ENCODE measurements at places on chromosomes 2 and 18.

DNA sequence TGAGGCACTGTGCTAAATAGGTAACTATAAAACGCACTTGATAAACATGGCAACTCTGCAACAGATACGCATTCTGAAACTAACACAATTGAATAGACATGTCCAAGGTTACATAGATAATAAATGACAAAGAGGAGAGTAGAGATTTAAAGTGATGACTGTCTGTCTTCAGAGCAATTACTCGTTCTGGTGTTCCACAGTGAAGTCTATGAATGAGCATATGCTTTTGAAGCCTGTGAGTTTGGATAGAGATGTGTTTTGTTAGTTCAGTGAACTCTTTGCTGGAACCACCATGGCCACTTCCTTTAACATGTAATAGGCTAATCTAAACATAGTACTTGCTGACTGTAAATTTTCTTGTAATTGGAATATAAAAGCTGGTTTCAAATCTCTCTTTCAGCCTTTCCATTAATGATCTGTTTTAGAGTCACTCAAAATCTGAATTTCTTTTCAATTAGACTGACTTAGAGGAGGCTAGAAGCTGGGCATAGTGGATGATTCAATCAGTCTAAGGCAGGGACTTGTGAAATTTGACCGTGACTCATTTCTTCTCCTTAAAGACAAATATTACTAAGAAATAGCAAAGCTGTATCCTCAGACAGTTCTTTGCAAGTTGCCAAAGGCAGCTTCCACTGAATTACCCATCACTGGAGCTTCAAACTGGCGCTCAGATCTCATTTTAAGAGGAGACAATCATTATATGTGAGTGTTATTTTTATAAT is 1130.1 kb upstream of the CELF4 start:
- DNase-seq: peak; percentile 8

- DNase-seq: peak; percentile 4
Measured at GRCh38 chr18:34821669-34822210, 111.6 kb downstream of the DTNA start.

DNA sequence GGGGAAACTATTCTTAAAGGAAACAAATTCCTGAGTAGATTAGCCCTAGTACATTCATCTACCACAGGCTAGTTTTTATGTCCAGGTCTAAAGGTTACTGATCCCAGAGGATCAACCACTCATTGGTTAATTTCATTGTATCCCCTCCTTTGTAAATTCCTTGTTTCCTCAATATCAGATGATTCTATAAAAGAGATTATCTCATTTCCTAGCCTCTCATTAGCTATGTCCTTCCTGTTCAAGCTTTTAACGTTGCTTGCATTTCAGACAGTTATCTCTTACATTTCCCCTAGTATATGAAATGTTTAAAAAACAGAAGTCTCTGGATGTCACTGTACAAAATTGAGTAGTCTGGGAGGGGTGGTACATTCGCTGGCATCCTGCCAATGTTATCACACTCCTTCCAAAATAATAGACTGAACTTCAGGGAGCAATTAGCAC is 24.2 kb upstream of the ARMC9 start:
- no peak for DNase-seq

- no peak for DNase-seq
Measured at GRCh38 chr18:60391571-60392226, 19.1 kb upstream of the MC4R start.

DNA sequence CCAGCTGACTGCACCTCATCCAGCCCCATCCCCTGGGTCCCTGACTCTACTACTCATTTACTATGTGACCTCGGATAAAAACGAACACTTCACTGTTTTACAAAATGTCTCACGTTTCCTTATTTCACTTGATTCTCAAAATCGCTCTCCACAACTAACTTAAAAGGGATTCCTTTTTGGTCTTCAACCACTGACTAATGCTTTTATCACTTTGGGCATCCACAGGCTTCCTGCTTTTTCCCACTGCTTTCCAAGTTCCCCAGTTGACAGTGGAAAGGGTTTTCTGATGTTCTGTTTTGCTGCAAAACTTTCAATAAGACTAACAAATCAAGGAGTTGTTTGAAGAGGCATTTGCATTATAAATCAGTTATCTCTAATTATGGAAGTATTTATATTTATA is 24.1 kb downstream of the EIF2AK3 start:
- DNase-seq: no peak

DNA sequence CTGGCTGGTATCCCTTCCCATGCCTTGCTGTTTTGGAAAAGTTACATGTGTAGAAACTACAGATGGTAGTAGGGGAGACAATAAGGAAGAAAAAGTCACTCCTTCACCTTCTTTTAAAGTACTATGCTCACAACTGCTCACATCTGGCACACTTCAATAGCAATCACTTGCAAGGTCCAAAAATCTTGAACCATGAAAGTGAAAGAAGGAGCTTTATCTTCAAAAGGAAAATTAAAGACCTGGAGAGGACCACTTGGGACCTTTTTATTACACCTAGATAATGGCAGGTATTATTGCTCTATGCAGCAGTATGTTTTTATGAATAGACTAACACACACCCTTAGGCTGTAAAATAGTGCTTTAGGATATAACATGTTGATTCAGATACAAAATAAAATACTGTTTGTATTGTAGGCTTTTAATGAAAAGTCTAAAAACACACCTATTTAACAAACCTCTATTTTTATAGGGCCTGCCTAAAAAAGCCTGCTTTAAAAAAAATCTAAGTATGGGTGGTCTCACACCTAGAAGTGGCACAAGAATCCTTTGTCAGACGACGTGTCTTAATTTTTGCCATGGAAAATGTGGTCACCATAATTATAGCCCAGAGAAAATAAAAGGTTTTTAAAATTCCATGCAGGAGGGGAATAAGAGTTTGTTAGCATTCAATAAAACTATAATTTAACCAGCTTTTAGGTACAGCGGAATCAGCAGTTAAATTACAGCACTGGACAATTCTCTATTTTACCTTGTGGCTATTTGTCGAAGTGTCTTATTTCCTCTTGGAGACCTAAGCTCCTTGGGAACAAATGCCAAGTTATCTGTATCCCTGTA is 124.0 kb downstream of the BCL2 start:
- no peak for DNase-seq

DNA sequence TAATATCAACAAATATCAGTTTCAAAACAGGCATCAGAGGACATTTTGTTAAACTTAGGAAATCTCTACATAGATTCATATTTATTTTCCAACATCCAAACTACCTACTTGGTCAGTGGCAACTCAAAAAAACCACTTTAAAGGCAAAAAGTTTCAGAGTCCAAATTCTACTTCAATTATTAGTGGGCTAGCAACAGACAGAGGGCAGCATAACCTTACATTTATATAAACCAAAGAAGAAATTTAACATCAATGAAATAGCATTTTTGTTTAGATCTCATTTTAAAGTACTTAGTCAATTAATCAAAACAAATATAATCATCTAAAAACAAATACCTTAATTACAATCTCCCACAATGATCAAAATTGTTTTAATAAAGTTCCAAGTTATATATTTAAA is 33.3 kb downstream of the RTTN start:
- DNase-seq: no peak

DNA sequence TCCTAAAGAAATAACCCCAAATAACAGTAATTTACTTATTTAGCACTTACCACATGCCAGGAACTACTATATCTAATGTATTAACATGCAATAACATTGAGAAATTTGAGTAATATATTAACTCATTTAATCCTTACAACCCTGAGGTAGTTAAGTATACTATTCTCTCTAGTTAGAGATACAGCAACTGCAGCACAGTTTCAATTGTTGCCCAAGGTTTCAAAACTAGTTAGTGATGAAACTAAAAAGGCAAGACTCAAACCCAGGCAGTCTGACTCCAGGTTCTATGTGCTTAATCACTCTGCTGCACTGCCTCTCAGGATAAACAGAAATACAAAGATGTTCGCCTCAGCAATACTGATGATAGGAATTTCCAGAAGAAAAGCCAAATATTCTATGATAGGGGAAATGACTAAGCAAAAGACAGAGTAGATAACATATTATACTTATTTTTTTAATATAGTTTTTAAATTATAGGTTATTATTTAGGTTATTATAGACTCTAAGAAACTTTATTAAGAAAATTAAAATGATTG is 88.0 kb downstream of the SS18 start:
- no peak for DNase-seq

GRCh38 chr18:8960740-8961657 is 141.5 kb upstream of the NDUFV2 start:
- DNase-seq: no peak
